ENCODE measurements at places on chromosomes 1 and 21. TPM values are rescaled to one million over a fixed set of nuclear protein-coding genes. Genes with fewer than 3 reads are reported as not detected.

The CFAP141 gene
- not detected for polyA plus RNA-seq

The RHD gene
- 1.3 TPM for polyA plus RNA-seq

The GREM2 gene
- polyA plus RNA-seq, result 1.0 TPM

The SERTAD4 gene
- polyA plus RNA-seq, result 5.7 TPM

DNA sequence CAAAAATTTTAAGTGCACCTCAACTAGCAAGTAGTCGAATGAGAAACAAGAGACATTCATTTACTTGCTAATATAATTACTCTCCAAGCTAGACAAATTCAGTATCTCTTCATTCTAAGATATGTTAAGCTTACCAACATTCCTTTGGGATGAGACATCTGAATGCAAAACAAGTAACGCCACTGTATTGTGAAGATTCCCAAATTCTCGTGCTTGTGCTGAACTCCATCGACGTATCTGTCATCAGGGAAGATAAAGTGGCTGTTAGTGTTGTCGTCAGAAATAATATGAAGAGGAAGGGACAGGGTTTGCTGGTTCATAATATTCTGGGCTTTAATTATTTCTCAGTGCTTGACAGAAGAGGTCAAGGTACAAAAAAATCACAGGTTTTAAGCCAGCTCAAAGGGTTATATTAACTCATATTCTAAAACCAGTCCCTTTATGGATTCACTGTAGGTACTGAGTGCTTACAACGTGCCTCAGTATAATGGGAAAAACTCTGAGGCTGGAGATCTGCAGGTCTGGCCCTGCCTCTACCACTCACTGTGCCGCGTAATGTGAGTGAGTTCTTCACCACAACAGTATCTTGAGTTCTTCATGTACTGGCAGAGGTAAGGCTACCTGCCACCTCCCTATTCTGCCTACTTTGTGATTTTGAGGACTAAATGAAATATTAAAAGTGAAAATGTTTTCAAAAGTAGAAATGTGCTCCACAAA is 42.0 kb downstream of the PCSK9 start:
- no peak for DNase-seq
